ENCODE measurements at places on chromosomes 4 and X.
A peak's percentile ranks its signal among the peaks of the same experiment; 100 is the strongest.

GRCh38 chrX:63918611-63919010, 133.6 kb upstream of the ARHGEF9 start:
- no peaks in the 10 kb centered on the region for H3K36me3 ChIP-seq
- H3K4me3 ChIP-seq, result no peak overlapping the region
- no peaks in the 10 kb centered on the region for H3K27me3 ChIP-seq
- H3K4me1 ChIP-seq, result no peaks in the 10 kb centered on the region

GRCh38 chr4:176778491-176778890, 14.2 kb downstream of the VEGFC start:
- no peaks in the 10 kb centered on the region for H3K27me3 ChIP-seq
- no peak overlapping the region for H3K4me3 ChIP-seq
- no peak for DNase-seq
- H3K36me3 ChIP-seq, result no peaks in the 10 kb centered on the region
- H3K27ac ChIP-seq, result no peak overlapping the region

DNA sequence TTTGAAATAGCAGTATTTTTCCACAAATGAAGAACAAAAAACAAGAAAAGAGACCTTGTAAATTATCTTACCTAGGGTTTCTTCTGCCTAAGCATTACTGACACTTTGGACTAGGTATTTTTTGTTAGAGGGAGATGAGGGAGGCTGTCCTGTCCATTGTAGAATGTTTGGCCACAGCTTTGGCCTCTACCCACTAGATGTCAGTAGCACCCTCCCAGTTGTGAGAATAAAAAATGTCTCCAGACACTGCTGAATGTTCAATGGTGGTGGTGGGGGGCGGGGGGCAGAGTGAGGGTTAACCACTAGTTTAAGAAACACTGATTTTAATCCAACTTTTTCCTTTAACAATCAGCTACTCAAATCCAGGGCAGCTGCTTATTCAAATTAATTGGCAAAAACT, 25.8 kb downstream of the OTUD4 start:
- no peak overlapping the region for H3K4me3 ChIP-seq
- no peaks in the 10 kb centered on the region for H3K27me3 ChIP-seq
- no peak overlapping the region for H3K27ac ChIP-seq
- peaks cover 72% of the 10 kb centered on the region for H3K36me3 ChIP-seq
- DNase-seq, result no peak

DNA sequence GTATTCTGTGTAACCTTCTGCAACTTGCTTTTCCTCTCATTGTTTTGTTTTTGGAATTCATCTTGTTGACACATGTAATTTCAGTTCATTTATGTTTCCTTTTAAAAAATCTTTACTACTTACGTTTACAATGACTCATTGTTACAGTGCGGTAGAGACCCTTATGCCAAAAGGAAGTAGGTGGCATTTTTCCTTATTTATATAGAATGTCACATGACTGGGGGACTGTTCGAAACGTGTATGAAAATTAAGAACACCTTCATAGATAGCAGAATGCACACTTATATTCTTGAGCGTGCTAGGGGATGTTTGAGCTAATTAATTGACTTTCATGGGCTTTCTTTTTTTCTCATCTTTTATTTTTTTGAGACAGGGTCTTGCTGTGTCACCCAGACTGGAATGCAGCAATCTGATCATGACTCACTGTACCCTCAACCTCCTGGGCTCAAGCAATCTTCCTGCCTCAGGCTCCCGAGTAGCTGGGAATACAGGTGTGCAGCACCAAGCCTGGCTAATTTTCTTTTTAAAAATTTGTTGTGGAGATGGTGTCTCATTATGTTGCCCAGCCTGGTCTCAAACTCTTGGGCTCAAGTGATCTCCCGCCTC, 7.3 kb downstream of the REPS2 start:
- DNase-seq, result no peak
- H3K4me1 ChIP-seq, result no peaks in the 10 kb centered on the region
- peaks cover 13% of the 10 kb centered on the region for H3K27me3 ChIP-seq

DNA sequence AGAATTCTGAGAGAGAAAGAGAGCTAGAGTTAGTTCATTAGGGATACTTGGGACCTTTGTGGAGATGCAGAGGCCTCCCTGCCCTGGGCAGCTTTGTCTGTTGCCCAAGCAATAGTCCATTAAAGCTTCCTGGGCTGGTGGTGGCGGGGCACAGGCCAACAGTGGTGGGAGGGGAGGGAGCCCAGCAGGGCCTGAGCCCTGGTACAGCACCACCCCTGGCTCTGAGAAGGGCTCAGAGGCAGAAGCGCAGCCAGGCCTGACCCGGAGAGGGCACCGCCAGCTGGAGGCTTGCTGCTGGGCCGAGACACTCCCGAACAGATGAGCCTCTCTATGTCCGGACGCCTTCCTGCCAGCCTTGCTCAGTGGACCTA, 65.3 kb downstream of the EFNB1 start:
- no peak overlapping the region for H3K27ac ChIP-seq
- no peak overlapping the region for H3K4me3 ChIP-seq
- DNase-seq, result no peak
- H3K4me1 ChIP-seq, result no peaks in the 10 kb centered on the region
- no peaks in the 10 kb centered on the region for H3K36me3 ChIP-seq

- no peaks in the 10 kb centered on the region for H3K4me1 ChIP-seq
- H3K4me3 ChIP-seq, result no peak overlapping the region
- no peak for DNase-seq
These were observed 285.9 kb upstream of the ARSJ start for GRCh38 chr4:114265342-114265741.

DNA sequence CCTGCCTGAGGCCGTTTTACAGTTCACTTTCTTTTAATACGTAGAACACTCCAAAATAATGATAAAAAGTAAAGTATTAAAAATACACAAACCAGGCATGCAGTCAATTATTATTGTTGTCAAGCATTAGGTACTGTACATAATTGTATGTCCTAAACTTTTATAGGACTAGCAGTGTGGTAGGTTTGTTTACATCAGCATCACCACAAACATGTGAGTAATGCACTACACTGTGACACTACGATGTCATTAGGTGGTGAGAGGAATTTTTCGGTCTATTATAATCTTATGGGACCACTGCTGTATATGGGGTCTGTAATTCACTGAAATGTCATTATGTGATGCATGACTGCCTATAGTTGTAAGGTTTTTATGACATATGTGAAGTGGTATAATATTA, 149.5 kb upstream of the SH3RF1 start:
- no peak for DNase-seq
- no peak overlapping the region for H3K27ac ChIP-seq
- H3K4me1 ChIP-seq, result peaks cover 14% of the 10 kb centered on the region
- H3K27me3 ChIP-seq, result no peaks in the 10 kb centered on the region

DNA sequence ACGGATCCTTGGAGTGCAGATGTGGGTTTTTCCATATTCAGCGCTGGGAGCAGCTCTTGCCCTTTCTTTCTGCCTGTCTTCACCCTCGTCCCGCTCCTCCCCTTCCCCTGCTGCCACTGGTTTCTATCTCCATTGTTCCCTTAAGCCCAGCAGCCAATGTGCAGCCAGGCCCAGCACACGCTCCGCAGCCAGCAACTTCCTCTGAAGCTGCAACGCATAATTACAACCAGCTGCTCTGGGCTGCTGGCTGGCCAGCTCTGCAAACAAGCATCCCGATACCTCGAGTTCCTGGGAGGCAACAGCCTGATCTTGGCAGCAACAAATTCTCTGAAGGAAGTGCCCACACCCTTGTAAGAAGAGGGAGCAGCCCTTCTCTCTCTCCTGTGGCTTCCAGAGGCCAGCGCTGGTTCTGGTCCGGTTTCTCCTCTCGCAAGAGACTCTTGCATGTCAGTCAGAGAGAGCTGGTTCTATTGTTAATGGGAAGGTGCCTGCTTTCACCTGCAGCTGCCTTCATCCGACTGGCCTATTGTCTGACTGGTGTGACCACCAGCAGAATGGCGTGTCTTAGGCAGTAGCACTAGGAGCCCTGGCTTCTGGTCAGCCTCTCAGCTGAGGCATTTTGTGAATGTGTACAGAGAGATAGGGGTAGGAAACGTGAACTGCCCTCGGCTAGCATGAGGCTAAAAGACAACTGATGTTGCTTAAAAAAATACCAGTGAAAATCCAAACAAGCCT, 83.8 kb upstream of the MAML3 start:
- H3K4me3 ChIP-seq, result no peak overlapping the region
- no peak overlapping the region for H3K27ac ChIP-seq
- H3K36me3 ChIP-seq, result no peaks in the 10 kb centered on the region
- DNase-seq, result no peak
- H3K27me3 ChIP-seq, result peaks cover 3% of the 10 kb centered on the region

GRCh38 chr4:109560687-109561461, 828 bp downstream of the MCUB start:
- H3K4me3 ChIP-seq, result peak overlapping the region; percentile 95
- peaks cover 40% of the 10 kb centered on the region for H3K4me1 ChIP-seq
- peak; percentile 87 for DNase-seq
- peaks cover 29% of the 10 kb centered on the region for H3K36me3 ChIP-seq
- no peaks in the 10 kb centered on the region for H3K27me3 ChIP-seq
- peak overlapping the region; percentile 98 for H3K27ac ChIP-seq

DNA sequence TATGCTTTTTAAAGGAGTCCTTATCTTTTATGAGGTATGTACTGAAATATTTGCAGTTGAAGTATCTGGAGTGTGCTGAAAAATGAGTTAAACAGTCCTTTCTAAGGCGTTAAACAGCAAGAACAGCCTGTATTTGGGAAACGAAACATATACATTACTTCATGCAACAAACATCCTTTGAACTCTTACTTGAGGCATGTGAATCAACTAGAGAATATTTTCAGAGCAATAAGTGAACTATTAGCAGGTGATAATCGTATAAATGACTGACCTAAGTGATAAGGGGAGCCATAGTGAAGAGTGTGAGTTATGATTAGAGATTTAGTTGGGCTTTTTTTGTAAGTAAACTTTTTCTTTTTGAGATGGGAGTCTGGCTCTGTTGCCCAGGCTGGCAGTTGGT, 45.9 kb upstream of the RHOH start:
- peaks cover 6% of the 10 kb centered on the region for H3K4me1 ChIP-seq
- H3K27ac ChIP-seq, result no peak overlapping the region
- no peaks in the 10 kb centered on the region for H3K27me3 ChIP-seq
- H3K4me3 ChIP-seq, result no peak overlapping the region

GRCh38 chr4:173076903-173077634, 91.5 kb upstream of the GALNT7 start:
- no peak overlapping the region for H3K27ac ChIP-seq
- H3K36me3 ChIP-seq, result no peaks in the 10 kb centered on the region
- no peak for DNase-seq
- no peaks in the 10 kb centered on the region for H3K4me1 ChIP-seq
- peaks cover 2% of the 10 kb centered on the region for H3K27me3 ChIP-seq

DNA sequence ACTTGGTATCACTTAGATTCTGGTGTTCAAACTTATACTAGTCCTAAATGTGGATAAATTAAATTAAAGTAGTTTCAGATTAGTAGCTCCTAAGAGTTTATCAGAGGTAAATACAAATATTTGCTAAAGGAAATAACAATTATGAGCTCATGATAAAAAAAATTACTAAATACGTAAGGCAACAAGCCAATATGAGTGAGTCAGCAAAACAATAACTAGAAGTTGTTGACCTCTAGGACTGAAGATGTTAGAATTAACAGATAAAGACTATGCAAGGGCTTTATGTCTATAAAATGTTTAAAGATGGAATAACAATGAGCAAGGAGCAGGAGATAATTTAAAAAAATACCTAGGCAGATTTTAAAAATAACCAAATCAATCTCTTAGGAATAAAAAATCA, 195.8 kb downstream of the CLCN4 start:
- H3K27me3 ChIP-seq, result no peaks in the 10 kb centered on the region
- H3K36me3 ChIP-seq, result no peaks in the 10 kb centered on the region
- no peak for DNase-seq
- H3K4me3 ChIP-seq, result no peak overlapping the region

DNA sequence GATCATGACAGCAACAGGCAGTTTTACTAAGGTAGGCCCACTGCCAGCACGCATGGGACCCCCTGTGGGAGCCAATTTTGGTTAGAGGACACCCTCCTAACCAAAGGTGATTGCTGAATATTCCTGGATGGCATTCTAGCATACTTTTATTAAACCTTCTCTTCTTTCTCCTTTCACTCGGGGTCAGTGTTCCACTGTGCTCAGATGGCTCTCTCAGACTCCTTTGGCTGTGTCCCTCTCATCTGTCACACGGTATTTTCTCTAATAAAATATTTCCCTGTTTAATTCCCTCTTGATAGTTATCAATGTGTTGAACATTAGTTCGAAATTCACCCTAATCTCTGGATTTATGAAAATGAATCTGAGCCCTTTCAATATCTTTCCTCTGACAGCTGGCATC, 1315.3 kb downstream of the FSTL5 start:
- no peak overlapping the region for H3K27ac ChIP-seq
- H3K4me3 ChIP-seq, result no peak overlapping the region
- no peak for DNase-seq
- H3K36me3 ChIP-seq, result no peaks in the 10 kb centered on the region

DNA sequence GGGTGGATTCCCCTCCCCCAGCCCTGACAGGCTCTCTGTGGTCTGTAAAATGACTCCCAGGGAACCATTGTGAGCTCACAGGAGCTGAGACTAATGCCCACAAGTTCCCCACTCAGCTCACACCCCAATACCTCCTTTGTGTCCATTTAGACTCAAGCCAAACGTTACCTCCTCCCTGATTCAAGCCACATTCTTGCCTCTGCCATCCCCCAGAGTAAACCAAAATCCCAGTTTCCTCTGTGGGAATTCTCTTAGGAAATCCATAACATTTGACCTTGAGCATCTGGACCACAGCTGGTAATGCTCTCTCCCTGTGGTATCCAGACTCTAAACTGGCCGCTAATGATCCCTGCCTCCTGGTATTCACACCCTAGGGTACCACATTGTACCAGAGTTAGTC, 26.3 kb upstream of the KDM5C start:
- H3K27ac ChIP-seq, result no peak overlapping the region
- no peaks in the 10 kb centered on the region for H3K4me1 ChIP-seq
- H3K4me3 ChIP-seq, result no peak overlapping the region
- DNase-seq, result no peak
- peaks cover 2% of the 10 kb centered on the region for H3K27me3 ChIP-seq

DNA sequence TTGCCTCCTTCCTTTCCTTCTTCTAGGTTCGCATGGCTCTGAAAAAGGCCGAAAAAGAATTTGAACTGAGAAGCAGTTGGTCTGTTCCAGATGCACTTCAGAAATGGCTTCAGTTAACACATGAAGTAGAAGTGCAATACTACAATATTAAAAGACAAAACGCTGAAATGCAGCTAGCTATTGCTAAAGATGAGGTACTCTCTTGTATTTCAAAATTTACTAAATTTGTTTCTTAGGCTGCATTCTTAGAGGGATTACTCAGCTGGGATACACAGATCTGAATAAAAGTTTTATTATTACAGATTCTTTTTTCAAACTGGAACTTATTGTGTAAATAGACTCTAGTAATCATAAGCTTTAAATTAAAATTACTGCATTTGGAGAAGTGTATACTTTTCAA, 146.9 kb downstream of the STIM2 start:
- no peak for DNase-seq
- no peak overlapping the region for H3K4me3 ChIP-seq
- H3K36me3 ChIP-seq, result peaks cover 29% of the 10 kb centered on the region
- no peaks in the 10 kb centered on the region for H3K27me3 ChIP-seq

DNA sequence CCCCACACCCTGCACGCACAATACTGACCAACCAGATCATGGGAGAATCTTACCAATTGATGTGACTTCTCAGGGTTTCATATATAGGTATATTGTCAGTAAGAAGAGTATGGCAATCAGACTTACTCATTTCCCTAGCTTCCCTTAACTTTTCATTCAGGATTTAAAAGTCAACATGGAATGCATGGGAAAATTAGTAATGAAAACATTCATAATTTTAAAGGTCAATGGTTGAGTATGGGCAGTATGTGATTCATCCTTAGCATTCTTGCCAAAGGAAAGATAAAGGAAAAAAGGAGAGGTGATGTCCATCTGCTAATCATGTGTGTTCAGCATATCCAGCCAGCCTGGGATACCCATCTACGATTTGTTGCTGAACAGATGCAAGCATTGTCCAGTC, 4.0 kb downstream of the DIPK2B start:
- no peaks in the 10 kb centered on the region for H3K36me3 ChIP-seq
- no peak overlapping the region for H3K27ac ChIP-seq
- DNase-seq, result no peak
- H3K27me3 ChIP-seq, result peaks cover 9% of the 10 kb centered on the region
- H3K4me1 ChIP-seq, result peaks cover 5% of the 10 kb centered on the region

Measured in activated CD4-positive, alpha-beta T cell treated with anti-CD3 and anti-CD28 coated beads, Interleukin-2, amount 10 ng/mL, durations not matched to agents 24 days and 14 days (primary cell).